ENCODE measurements at places on chromosomes 5 and 9.

DNA sequence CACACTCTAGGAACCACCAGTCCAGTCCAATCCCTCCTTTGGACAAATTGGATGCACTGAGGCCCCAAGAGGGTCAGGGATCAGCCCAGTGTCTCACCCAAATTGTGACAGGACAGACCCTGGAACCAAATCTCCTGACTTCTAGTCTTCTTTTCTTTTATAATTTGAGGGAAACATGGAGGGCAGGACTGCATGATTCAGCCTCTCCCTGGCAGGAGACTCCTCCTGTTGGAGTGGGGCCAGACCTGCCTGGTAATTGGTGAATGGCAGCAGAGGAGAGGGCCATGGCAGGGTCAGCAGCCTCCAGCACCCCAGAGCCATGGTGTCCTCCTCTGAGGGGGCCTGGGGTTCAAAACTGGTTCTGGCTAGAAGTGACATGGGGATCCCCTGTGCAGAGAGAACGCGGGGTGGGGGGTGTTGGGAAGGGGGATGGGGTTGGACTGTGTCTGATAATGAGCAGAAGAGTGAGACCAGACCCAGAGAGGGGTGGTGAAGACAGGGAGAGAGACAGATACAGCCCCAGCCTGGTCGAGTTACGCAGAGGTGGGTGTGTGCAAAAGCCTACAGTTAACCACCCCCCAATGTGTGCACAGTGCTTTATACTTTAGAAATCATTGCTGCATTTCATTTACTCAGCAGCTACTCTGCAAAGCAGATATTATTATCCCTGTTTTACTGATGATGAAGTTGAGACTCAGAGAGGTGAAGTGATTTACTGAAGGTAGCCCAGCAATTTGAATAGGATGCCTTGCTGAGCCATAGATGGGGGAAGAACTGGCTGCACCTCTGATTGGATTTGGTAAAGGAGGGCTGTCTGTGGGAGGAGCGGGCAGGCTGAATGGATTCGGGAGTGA is 3.8 kb upstream of the SYNPO start:
- DNase-seq: no peak

- DNase-seq: no peak
These were observed 7.3 kb upstream of the ANGPTL2 start for GRCh38 chr9:127129718-127130085.

DNA sequence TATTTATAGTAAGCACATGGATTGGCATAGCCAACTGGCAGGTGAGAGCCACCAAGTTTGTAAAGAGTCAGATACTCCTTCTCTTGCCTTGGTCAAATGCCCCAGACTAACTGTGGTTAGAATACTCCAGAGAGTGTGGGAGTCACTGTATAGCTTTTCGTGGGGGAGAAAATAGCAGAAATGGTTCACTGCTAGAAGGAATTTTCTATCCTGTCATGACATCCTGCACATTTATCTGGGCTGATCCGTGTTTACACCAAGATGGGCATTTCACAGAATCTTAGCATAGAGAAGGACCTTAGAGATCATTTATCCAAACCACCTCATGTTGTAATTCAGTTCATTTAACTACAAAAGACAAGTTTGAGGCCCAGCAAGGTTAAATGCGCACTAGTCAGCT is 460.8 kb downstream of the ENC1 start:
- no peak for DNase-seq

DNA sequence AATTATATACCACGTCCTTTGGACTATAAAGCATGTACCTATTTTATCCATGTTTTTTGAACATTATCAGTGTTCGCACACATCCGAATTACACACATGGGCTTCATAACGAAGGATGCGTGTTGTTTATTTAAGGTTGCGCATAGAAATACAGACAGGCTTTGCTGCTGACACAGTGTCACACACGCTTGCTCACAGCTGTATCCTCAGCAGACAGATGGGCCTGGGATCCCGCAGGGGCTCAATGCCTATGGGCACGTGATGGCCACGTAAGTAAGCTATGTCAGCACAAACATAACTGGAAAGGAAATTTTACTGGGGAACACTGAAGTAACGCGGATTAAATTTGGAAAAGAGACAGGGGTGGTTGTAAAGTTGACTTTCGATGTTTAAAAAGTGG is 76.6 kb downstream of the OTULIN start:
- no peak for DNase-seq

DNA sequence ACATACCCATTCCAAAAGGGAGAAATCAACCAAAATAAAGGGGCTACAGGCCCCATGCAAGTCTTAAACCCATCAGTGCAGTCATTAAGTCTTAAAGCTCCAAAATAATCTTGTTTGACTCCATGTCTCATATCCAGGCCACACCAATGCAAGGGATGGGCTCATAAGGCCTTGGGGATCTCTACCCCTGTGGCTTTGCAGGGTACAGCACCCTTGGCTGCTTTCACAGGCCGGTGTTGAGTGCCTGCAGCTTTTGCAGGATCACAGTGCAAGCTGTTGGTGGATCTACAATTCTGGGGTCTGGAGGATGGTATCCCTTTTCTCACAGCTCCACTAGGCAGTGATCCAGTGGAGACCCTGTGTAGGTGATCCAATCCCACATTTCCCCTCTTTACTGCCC is 5.0 kb upstream of the SPINK14 start:
- no peak for DNase-seq

DNA sequence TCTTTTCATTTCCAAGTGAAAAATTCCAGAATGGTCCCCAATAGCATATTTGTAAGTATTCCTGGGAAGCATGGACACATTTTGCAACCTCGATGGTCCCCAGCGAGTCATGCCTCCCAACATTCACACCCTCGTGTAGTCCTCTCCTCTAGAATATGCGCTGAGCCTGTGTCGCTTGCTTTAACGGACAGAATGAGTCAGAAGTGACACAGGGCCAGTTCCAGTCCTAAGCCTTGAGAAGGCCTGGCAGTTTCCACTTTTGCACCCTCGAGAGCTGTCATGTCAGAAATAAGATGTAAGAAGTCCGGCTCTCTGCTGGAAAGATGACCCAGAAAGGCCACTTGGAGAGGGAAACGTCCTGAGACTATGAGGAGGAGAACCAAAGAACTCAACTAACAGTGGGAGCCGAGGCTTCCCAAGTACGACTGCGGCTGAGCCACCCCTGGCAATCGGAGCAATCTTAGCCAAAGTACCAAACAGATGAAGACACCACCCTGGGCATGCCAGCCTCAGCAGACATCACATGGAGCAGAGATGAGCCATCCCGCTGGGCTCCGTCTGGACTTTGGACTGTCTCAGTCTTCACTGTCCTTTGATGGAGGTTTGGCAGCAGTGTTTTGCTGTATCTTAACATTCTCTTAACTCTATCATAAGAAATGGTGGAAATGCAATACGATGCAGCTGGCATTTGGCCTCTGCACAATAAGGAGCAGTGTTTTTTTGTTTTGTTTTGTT is 42.6 kb upstream of the GFPT2 start:
- no peak for DNase-seq

GRCh38 chr5:95543017-95543705 is 11.6 kb downstream of the SKIC3 start:
- no peak for DNase-seq

DNA sequence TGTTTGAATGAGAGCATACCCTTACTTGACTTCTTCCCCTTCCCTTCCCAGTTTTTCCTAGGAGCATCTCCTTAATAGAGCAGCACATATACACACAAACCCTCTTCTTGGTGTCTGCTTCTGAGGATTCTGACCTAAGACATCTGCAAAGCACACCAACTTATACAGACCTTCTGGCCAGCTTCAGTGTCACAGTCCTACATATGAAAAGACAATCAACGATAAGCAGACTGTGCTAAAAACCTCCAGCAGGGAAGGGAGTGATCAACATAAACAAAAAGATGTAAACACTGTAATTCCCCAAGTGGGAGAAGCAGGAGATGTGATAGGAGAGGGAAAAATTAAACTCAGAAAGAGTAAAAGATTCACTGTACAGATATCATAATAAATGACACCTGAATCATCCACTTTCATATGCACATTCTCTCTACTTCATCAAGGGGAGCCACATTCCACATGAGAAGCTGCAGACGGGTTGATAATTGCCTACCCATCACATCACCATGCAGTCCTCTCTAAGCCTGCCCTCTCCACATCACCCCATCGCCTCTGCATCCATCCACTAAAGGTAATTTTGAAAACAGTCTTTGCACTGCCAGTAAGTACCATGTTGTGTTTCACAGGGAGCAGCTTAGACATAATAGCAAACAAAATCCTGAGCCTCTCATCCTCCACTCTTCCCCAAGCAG is 13.0 kb downstream of the APBA1 start:
- DNase-seq: no peak

GRCh38 chr9:8723195-8723594 is 923.6 kb upstream of the DMAC1 start:
- DNase-seq: no peak

DNA sequence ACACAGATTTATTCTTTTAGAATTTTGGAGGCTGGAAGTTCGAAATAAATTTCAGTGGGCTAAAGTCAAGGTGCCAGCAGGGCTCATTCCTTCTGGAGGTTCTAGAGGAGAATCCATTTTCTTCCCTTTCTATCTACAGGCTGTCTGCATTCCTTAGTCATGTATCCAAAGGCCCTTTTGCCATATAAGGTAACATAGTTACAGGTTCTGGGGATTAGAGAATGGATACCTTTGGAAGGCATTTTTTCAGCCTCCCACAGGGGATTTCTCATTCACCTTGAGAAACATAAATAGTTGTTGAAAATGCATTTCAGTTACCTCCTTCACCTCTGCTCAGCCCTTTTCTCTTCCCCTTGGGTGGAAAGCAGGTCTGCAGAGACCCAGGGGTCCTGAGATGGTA is 280.0 kb upstream of the MAP3K1 start:
- no peak for DNase-seq

DNA sequence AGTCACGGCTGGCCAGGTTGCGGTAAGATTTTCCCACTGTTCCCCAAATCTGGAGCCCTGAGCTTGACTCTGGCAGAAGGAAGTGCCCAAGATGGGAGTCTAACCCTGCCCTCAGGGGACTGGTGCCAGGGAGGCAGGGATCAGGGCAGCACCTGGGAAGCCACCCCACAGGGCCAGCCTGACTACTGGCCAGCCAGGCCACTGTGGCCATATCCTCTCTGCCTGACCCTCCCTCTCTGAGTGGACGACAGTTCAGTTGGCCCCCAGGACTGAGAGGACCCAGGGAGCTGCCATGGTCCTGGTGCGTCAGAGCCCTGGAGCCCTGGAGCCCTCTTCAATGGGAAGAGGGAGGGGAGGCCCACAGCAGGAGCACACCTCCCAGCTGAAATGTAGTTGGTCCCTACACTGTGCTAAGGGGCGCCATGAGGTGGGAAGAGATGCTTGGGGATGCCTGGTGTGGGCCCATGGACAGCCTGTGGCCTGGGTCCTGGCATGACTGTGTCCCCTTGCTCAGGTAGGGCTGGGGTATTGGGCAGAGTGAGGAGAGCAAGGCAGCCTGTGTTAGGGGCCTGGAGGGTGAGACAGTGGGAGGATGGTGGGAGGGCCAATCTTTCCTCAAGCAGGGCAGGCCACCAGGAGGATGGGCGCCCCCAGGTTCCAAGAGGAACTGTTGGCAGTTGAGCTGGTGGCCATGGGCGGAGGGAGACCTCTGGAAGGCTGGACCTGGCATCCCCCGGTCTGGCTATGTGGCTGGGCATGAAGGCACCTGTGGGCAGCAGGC is 81.1 kb downstream of the PHF2 start:
- DNase-seq: no peak

DNA sequence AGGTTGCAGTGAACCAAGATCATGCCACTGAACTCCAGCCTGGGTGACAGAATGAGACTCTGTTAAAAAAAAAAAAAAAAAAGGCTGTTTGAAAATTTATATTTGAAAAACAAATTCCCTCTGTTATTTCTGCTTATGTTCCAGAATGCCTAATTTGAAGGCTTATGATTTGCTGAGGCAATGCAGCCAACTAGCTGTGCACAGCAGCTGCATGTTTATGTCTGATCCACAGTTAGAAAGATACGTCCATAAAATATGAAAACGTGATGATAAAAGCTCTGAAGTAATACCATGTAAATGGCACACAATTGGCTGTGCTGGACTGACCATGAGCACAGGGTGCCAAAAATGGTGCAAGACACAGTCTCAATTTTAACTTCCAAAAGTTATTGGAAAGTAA is 453.2 kb downstream of the TUSC1 start:
- no peak for DNase-seq

- no peak for DNase-seq
These were observed 535.3 kb downstream of the EFNA5 start for GRCh38 chr5:107135391-107135790.

DNA sequence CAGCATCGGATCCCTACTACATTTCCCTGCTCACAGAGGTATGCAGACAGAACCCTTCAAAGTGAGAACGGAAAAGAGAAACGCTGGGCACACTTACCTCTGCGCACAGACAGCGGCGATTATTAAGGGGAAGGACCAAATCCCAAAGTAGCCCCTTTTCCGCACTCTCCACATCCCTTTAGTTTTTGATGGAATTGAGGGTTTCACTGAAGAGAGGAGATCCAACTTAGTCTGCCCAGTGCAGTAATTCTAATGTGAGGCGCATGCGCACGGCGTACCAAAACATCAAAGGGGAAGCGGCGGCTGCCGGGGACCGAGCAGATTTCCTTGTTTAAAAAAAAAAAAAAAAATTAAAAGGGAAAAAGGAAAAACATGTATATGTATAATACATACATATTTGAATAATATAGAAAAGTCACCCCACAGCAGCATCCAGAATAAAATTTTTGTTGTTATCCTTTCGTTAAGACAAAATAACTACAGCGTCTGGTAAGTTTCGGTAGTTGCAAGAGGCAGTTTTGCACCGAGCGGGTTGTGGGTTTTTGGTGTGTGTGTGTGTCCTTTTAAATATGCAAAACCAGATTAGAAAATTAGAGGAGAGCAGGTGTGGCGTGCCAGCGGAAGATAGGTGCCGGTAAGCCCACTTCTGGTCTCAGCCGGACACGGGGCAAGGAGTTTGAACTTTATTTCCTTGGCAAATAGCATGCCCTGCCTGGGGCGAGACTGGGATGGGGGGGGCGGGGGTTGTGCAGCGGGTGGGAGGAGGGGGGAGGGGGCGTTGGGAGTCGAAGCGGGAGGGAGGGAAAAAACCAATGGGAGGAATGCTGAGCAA is at the start of gene GABRB2:
TSS of gene GABRB2 (minus strand) at position 256 of the 832 bp plus-strand sequence. CDS start at position 174, 82 bp downstream.
- DNase-seq: no peak

DNA sequence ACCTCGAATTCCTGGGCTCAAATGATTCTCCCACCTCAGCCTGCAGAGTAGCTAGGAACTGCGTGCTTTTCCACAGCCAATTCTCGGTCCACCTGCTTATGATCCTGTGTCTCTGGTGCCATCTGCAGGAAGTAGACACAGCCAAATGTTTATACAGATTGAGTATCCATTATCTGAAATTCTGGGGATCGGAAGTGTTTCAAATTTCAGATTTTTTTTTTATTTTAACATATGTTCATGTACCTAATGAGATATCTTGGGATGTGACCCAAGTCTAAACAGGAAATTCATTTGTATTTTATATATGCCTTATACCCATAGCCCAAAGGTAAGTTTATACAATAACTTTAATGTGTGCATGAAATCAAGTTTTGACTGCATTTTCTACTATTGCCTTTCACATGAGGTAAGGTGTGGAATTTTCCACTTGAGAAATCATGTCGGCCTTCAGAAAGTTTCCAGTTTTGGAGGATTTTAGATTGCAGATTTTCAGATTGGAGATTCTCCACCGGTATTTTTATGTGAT is 89.5 kb downstream of the ESM1 start:
- no peak for DNase-seq
